ENCODE measurements at places on chromosomes 7 and 10. TPM values are rescaled to one million over a fixed set of nuclear protein-coding genes. Genes with fewer than 3 reads are reported as not detected.
A peak's percentile ranks its signal among the peaks of the same experiment; 100 is the strongest.

Gene CHCHD2
- 580 TPM for total RNA-seq

Gene NPY4R
- total RNA-seq: 9.3 TPM

Gene HHEX
- total RNA-seq: 7.1 TPM

Gene MSRB2
- total RNA-seq: 43.2 TPM

Gene H2BK1
- not detected for total RNA-seq

Gene ASB10
- not detected for total RNA-seq

Gene CFAP69
- 3.6 TPM for total RNA-seq

Gene C10orf105
- total RNA-seq: not detected

Gene NOS3
- total RNA-seq: 4.2 TPM

Gene SMKR1
- not detected for total RNA-seq

Gene HYAL4
- total RNA-seq: not detected

Gene PHTF2
- total RNA-seq: 9.7 TPM

Gene ARHGEF35
- total RNA-seq: 57.0 TPM

Gene A1CF
- total RNA-seq: 38.9 TPM

Gene PHKG1
- total RNA-seq: 1.7 TPM

GRCh38 chr7:81468526-81468925 is 301.3 kb downstream of the HGF start:
- DNase-seq: no peak

DNA sequence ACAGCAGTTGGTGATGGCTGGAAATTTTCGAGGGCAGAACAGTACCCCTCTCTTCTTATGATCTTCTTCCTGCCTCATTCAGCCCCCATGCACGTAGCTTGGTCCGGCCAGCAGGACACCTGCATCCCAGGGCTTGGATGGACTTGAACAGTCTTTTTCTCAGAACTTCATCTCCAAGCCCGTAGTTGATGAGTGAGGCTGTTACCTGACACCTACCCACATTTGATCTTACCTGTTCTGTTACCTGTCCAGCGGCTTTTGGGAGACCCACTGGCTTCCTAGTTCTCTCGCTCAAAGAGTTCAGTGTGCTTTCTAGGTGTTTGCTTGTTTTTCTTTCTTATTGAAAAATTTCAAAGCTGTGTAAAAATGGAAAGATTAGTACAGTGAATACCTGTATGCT is 212.2 kb downstream of the CUX1 start:
- no peak for DNase-seq

DNA sequence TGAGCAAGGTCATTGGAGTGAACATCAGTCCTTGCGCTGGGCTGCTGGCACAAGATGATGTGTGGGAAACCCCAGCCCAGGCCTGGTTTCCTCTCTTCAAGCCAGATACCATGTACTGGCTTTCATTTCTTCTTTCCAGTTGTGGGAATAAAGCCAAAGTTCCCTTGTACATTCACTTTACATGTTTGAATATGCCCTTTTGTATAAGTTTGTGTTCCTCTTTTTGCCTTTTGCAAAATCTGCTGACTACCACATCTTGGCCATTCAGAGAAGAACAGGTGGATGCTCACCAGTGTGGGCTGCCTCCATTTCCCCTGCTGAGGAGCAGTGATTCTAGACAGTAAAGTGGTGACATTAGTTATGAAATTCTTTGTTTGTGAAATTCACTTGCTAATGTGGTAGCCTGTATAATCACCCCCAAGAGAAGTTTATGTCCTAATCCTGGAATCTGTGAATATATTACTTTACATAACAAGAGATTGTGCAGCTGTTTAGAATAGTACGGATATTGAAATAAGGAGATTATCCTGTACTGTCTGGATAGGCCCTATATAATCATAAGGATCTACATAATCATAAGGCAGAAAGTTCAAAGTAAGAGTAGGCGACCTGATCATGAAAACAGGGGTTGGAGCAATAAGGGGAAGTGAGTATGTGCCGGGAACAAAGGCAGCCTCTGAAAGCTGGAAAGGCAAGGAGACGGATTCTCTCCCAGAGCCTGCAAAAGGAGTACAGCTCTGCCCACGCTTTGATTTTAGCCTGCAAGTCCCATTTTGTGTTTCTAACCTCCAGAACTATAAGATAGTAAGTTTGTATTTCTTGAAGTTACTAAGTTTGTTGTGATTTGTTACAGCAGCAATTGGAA is 18.8 kb upstream of the AOAH start:
- no peak for DNase-seq

DNA sequence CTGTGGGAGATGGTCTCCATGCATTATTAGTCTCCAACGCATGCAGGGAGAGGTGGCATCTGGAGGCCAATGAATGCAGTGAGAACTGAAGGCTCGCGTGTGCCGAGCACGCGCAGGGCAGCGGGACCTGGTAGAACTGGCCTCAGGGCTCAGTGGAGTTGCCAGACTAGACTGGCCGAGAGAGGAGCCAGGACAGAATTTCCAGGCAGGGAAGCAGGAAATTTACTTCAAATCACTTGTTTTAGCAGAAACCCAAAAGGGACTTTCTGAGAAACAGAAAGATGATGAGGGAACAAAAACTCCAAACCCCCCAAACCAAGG is 311.0 kb upstream of the IMMP2L start:
- DNase-seq: no peak

DNA sequence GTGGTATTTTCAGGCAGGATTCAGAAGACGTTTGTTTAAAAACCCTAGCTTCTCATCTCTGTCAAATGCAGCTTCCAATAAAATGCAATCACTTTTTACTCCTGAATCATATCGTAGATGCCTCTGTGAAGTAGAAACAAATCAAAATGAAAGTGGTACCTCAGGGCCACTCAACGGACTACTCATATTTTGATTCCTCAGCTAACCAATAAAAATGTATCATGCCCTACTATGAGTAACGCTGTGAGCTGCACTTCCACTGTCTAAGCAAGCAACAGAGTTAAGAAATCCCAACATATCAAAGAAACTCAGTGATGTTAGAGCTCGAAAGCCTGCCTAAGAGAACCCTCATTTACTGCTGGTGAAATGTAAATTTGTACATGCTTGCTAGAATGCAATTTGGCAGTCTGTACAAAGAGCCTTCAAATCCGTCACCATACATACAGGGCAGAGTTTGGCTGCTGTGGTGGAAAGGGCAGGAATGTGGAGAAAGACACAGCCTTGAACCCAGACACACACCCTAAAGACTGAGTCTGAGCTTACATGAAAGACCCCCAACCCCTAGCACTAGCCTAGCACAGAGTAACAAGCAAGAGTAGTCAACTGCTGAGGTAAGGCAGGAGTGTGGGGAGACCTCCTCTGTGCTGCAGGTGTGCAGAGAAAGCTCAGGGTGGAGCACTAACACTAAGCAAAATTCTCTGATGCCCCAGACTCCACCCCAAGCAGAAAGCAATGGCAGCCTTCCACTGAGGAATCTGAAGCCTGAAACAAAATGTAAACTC is 151.5 kb downstream of the ANK3 start:
- no peak for DNase-seq

- DNase-seq: no peak
Measured at GRCh38 chr10:21057989-21058388, 160.9 kb upstream of the NEBL start.

DNA sequence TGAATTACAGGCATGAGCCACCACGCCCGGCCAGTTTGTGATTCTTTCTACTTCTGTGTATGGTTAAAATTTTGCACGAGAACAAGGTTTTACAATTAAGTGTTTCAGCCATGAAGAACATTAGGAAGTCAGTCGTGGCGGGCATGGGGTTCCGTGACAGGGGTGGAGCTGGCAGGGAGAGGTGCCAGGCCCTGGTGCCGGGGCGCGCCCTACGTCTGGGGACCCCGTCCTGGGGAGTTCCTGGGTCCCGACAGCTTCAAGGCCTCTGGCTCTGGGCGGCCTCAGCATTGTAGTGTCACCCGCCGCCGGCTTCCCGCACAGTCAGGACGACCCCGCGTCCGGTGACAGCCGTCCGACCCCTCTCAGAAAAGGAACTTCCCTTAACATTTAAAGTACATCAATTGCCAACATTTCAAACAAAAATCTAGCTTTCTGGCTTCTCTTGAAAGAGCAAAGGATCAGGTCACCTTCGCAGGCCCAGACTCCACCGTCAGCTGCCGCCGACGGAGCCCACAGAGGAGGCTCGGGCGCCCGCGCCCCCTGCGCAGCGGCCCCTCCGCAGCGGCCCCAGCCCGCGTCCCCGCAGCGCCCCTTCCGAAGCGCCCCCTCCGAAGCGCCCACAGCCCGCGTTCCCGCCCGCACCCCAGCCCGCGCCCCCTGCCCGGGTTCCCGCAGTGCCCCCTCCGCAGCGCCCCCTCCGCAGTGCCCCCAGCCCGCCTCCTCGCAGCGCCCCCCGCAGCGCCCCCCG is 23.2 kb upstream of the MKI67 start:
- no peak for DNase-seq

- no peak for DNase-seq
Measured at GRCh38 chr10:33861016-33861704, 526.7 kb upstream of the NRP1 start.

GRCh38 chr10:28365840-28366239 is 63.0 kb upstream of the MPP7 start:
- no peak for DNase-seq

DNA sequence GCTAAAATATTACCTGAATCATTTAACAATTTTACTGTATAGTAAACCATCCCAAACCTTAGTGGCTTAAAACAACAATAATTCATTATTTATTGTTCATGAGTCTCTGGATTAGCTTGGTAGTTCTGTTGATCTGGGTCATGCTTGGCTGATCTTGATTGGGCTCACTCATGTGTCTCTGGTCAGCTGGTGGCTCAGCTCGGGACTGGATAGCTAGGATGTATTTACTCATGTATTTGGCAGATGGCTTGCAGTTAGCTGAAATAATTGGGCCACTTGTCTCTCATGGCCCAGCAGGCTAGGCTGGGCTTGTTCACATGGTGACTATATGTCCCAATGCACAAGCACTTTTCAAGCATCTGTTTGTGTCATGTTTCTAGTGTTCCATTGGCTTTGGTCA is 262.8 kb downstream of the BBS9 start:
- DNase-seq: no peak

DNA sequence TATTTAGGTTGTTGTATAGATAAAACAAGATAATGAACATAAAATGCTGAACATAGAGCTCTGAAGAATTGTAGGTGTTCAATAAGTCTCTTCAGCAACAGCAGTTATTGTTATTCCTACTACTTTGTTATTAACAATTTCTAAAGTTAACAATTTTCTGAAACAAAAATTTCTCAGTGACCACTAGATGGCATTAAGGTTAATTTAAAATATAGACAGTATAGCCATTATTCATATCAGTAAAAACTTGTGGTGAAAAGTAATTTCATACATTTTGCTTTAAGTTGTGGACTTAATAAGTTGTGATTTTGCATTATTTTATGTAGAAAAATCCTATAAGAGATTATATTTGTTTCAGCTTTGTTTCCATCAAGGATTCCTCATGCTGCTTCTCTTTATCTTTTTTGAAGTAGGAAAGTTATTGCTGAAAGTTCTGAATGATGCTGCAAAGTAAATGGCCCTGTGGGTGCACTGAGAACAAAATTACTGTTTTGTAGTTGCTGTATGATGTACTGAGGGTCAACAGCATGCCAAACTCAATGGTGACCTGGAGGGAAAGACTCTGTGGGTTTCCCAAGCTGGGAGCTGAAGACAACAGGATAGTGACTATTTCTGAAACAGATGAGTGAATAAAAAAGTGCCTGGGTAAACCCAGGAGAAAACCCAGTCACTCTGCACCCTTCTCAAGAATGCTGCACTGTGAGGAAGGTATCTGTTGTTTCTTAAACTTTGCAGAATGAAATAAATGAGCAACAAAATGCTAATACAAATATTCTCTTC is 253.6 kb downstream of the KIF20B start:
- DNase-seq: no peak

GRCh38 chr10:110461088-110461487 is 36.6 kb upstream of the DUSP5 start:
- DNase-seq: no peak

- DNase-seq: peak; percentile 48
Measured at GRCh38 chr7:22202141-22202540, 154.8 kb downstream of the RAPGEF5 start.

DNA sequence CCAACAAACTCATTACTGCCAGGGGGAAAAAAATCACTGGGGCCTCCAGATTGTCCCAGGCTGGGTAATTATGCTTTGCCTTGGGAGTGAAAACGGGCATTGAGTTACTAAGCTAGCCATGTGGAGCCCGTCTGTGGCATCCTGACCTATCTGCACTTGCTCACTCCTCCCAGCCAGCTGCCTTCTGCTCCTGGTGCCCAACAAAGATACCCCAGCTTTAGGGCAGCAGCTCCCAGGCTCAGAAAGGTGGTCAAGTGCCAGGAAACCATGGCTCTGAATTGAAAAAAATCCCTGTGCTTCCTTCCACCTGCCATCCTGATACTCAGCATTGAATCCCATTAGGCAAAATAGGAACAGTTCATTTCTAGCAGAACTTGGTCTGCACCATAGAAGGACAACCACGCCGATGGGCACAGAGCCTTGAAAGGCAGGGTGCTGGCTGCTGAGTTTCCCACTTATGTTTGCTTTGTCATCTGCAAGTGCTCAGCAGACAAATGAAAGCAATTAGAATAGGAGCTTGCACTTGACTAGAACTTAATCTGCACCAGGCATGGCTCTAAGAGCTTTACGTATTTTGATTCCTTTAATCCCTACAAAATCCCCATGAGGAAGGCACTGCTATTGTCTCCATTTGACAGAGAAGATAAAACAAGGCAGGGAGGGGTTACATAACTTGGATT is 42.8 kb downstream of the HSPA12A start:
- DNase-seq: no peak

- no peak for DNase-seq
Measured at GRCh38 chr7:150381785-150382122, 2.6 kb downstream of the ZNF775 start.

GRCh38 chr7:151843181-151843580 is 33.7 kb downstream of the PRKAG2 start:
- no peak for DNase-seq

DNA sequence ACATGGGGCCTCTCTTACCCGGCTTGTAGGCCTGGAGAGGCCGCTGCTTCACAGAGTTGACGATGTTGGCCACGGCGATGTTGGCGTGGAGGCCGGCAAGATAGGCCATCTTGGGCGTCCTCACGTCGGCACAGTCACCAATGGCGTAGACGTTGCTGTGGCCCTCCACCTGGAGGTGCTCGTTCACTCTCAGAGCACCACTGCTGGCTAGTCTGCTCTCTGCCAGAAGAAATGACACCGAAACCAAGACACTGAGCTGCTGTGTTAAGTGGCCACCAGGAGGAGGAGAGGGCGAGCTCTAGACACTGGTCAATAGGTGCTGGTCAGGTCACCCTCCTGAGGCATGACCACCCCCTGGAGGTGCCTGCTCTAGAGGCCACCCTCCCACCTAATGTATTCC is 17.7 kb downstream of the AIFM2 start:
- no peak for DNase-seq

DNA sequence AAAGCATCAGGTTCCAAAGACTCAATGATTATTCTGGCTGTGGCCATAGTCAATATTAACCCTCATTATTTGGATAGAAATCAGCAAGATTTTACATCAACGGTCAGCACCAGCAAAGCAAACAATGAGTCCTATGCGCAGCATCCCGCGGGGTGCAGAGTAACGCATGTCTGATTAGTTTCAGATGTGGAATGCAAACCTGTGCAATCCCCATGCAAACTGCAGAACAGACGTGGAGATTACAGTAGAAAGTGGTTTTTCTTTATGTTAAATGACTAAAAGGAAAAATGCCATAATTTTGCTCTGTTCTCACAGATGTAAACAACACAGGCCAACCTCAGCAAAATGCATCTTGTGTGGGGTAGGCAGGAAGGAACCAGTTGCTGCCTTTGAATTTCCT is 258.1 kb upstream of the GRB10 start:
- no peak for DNase-seq

All from colonic mucosa (tissue), 4 donors.